Skeletal muscle tissue (tissue), 5 donors: ENCODE measurements at places on chromosomes 11 and 22. TPM values are rescaled to one million over a fixed set of nuclear protein-coding genes. Genes with fewer than 3 reads are reported as not detected.

SLC22A8 gene
- total RNA-seq: not detected

JAML gene
- 6.8 TPM for total RNA-seq

CAPN5 gene
- 5.2 TPM for total RNA-seq

DRICH1 gene
- total RNA-seq: 0.52 TPM

OR52I1 gene
- total RNA-seq: not detected

PICALM gene
- 707 TPM for total RNA-seq

DNAJB7 gene
- total RNA-seq: not detected

OR9G4 gene
- not detected for total RNA-seq

TSPAN32 gene
- total RNA-seq: 2.1 TPM

OR2AT4 gene
- not detected for total RNA-seq

TRIM21 gene
- 19.3 TPM for total RNA-seq

OR2AG1 gene
- total RNA-seq: not detected

FOSL1 gene
- not detected for total RNA-seq

NDUFS3 gene
- total RNA-seq: 95.5 TPM

FOLH1 gene
- 1.6 TPM for total RNA-seq

DCHS1 gene
- total RNA-seq: 39.1 TPM

C11orf97 gene
- total RNA-seq: not detected

APOBEC3F gene
- 1.0 TPM for total RNA-seq

POU2AF3 gene
- total RNA-seq: 0.52 TPM
